ENCODE measurements at places on chromosomes 4 and X. TPM values are rescaled to one million over a fixed set of nuclear protein-coding genes. Genes with fewer than 3 reads are reported as not detected.

DNA sequence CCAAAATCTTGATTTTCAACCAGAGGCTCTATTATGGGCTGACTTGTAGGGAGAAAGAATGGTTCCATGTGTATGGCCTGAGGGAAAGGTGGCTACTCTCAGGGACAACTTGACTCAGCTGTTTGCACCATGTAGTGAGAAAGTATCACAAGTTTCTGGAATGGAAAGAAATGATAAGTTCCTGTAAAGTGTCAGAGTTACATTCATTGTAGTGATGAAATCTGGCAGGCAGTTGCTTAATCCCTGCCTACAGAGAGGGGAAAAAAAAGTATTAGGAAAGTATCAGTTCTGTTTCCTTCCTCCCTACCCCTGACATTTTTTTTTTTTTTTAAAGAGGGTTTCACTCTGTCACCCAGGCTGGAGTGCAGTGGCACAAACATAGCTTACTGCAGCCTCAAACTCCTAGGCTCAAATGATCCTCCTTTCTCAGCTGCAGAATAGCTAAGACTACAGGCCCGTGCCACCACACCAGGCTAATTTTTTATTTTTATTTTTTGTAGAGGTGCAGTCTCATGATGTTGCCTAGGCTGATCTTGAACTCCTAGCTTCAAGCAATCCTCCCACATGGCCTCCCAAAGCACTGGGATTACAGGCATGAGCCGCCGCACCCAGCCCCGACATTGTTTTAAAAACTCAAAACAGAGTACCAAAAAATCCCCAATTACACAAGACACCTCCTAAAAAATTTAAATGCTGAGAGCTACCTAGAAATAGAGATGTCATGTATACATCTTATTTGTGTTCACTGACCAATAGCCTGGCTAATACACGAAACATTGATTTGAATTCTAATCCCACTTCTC lies 4.8 kb upstream of the FBXL5 start:
- no peak for DNase-seq

DNA sequence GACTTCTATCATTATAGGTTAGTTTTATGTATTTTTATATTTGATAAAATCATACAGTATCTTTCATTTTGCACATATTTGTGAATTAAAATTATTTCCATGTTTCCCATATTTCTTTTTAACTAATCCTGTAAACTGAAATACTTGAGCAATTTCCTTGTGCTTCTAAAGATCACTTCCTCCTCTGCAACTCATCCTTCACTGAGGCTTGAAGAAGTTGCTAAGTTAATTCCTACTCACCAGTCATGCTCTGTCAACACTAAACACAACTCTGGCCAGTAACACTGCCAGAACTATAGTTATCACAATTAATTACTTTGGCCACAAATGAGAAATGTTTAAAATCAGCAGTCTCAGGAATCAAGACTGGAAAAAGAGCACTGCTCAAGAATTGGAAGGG lies 6.7 kb downstream of the SPATA4 start:
- DNase-seq: no peak

DNA sequence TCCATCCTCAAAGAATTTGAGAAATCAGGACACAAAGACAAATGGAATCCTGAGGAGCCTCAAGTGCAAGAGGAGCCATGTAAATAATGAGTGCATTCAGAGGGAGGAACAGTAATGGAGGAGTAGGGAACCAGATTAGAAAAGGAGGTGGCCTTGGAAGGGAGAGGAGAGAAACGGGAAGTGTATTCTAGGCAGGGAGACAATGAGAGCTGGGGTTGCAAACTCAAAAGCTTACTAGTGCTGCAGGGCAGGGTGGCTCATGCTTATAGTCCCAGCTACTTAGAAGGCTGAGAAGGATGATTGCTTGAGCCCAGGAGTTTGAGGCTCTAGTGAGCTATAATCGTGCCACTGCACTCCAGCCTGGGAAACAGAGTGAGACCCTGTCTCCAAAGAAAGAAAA lies 113.2 kb upstream of the LSM6 start:
- no peak for DNase-seq

- no peak for DNase-seq
Measured at GRCh38 chrX:76555816-76556215, 128.3 kb downstream of the MAGEE1 start.

DNA sequence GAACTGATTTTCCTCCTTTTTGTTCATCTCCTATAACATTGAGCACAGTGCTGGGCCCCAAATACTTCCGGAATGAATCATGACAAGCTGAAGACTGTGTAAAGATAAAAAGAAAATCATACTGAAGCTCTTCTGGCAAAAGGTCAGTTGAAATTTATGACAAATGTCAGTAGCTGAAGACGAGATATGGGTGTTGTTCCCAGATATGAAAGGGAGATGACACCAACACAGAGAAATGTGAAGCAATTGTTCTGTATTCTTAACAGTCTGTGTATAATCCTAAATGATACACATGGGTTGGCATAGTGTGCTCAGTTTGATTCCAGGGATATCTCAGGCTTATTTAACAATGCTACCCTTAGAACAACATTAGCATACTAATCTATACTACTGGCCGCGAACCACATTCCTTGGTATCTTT lies 170.5 kb upstream of the PITX2 start:
- DNase-seq: no peak

DNA sequence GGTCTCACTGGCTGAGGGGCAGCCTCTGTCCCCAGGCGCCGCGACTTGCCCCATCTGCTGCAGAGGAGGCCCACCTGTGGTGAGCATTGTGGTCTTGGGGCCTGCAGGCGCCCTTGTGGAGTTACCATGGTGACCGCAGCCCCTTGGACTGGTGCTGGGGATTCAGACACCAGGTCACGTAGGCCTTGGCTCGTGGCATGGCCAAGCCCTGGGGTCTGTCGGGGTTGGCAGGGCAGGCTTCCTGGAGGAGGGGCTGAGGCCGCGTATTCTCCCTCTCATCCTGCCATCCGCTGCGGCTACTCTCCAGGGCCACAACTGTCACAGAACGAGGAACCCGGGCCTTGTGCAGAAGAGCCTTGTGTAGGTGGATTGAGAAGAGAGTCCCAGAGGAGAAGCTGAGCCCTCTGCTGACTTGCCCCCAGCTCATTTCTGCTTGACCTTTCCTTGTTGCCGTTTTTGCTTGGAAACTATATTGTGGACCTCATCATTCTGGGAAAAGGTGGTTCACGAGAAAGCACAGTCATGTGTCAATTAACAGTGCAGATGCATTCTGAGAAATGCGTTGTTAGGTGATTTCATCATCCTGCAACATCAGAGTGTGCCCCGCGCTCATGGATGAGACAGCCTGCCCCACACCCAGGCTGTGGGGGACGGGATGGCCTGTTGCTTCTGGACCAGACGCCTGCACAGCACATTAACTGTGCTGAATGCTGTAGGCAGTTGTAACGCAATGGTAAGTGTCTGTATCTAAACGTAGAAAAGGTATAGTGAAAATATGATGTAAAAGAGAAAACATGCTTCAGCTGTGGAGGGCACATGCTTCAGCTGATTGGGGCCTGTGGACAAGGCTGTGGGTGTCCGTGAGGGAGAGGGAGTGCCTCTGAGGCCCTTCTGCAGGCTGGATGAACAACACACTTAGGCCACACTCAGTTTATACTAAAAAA lies 38.5 kb downstream of the TRMT44 start:
- DNase-seq: no peak

GAGE12J gene
- not detected for total RNA-seq

TMSB15A gene
- total RNA-seq: not detected

PDHA1 gene
- 177 TPM for total RNA-seq
